Vein endothelial cell (primary cell): ENCODE measurements at places on chromosomes 12 and 14. TPM values are rescaled to one million over a fixed set of nuclear protein-coding genes. Genes with fewer than 3 reads are reported as not detected.

Gene PITPNM2
- 8.8 and 11.2 TPM in 2 replicates for total RNA-seq

Gene CLBA1
- 6.5 and 10.2 TPM in 2 replicates for total RNA-seq

Gene ZNF219
- 8.1 and 10.8 TPM in 2 replicates for total RNA-seq

Gene POTEG
- not detected in 2 replicates for total RNA-seq

Gene CRACR2A
- 15.7 and 18.3 TPM in 2 replicates for total RNA-seq

Gene NEUROD4
- total RNA-seq, result not detected in 2 replicates

Gene ACTR10
- 36.6 and 51.4 TPM in 2 replicates for total RNA-seq

Gene RNASE7
- not detected in 2 replicates for total RNA-seq

Gene DLST
- total RNA-seq, result 68.3 and 77.8 TPM in 2 replicates

Gene RNF212B
- not detected in 2 replicates for total RNA-seq

Gene LMO3
- total RNA-seq, result under 0.01 TPM in 1 of 2 replicates, not detected in the other

Gene SYNE3
- total RNA-seq, result 12.7 and 16.7 TPM in 2 replicates

Gene BICDL1
- total RNA-seq, result not detected in 2 replicates

Gene GRIP1
- under 0.01 and 0.10 TPM in 2 replicates for total RNA-seq

Gene DEGS2
- total RNA-seq, result under 0.01 and 0.10 TPM in 2 replicates

Gene SOAT2
- not detected in 2 replicates for total RNA-seq

Gene KRT83
- total RNA-seq, result not detected in 2 replicates

Gene TAS2R14
- total RNA-seq, result 2.3 and 4.0 TPM in 2 replicates

Gene PLD4
- under 0.01 TPM in 2 replicates for total RNA-seq

Gene CLEC9A
- not detected in 2 replicates for total RNA-seq

Gene IFNG-AS1
- total RNA-seq, result not detected in 2 replicates

Gene RAPGEF3
- 43.8 and 45.7 TPM in 2 replicates for total RNA-seq

Gene SERPINA10
- not detected in 2 replicates for total RNA-seq

Gene TGFB3
- 2.8 and 3.6 TPM in 2 replicates for total RNA-seq

Gene ISM2
- total RNA-seq, result under 0.01 and 0.10 TPM in 2 replicates

Gene TAS2R9
- total RNA-seq, result 0.19 TPM in 1 of 2 replicates, not detected in the other

Gene GALNT8
- 0.19 and 0.33 TPM in 2 replicates for total RNA-seq

Gene AMHR2
- not detected in 2 replicates for total RNA-seq

Gene RNASE2
- not detected in 2 replicates for total RNA-seq

Gene KRT6B
- total RNA-seq, result not detected in 2 replicates

Gene ATP2B1
- total RNA-seq, result 28.1 and 41.5 TPM in 2 replicates

Gene HNRNPC
- total RNA-seq, result 625 and 850 TPM in 2 replicates

Gene KLHL33
- total RNA-seq, result not detected in 2 replicates

Gene NELL2
- total RNA-seq, result not detected in 2 replicates

Gene ZBTB42
- total RNA-seq, result 6.5 and 6.7 TPM in 2 replicates

Gene CHGA
- total RNA-seq, result not detected in 2 replicates

Gene ITGA7
- 0.48 TPM in 1 of 2 replicates, not detected in the other for total RNA-seq

Gene PTMS
- 126 and 169 TPM in 2 replicates for total RNA-seq

Gene ABHD12B
- total RNA-seq, result not detected in 2 replicates

Gene C14orf119
- total RNA-seq, result 37.7 and 45.7 TPM in 2 replicates

Gene EIF4B
- 1,037 and 1,409 TPM in 2 replicates for total RNA-seq

Gene GZMB
- not detected in 2 replicates for total RNA-seq

Gene TMEM52B
- total RNA-seq, result under 0.01 TPM in 1 of 2 replicates, not detected in the other

Gene DIABLO
- total RNA-seq, result 60.9 and 73.8 TPM in 2 replicates

Gene TMEM229B
- total RNA-seq, result under 0.01 TPM in 2 replicates

Gene HRK
- not detected in 2 replicates for total RNA-seq
